Head of caudate nucleus (tissue), 42 donors: ENCODE measurements at places on chromosomes 6 and 20.

DNA sequence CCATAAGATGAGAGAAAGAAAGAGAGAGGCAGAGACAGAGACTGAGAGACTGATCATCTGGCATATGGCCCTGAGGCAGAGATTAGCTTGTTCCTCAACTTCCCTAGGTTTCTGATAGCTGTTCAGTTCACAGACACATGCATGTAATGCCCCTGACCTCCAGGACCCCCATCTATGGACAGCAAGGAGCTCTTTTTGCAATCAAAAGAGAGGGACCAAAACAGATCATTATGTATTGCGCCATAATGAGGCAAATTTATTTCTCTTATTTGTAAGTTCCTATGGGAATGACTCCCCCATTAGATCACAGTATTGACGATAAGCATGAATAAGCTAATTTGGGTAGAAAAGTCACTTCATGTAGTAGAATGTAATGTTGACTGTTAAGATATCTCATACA, 25.6 kb downstream of the KCNQ5 start:
- DNase-seq: no peak

GRCh38 chr6:81761197-81761596, 8.7 kb upstream of the TENT5A start:
- no peak for DNase-seq

DNA sequence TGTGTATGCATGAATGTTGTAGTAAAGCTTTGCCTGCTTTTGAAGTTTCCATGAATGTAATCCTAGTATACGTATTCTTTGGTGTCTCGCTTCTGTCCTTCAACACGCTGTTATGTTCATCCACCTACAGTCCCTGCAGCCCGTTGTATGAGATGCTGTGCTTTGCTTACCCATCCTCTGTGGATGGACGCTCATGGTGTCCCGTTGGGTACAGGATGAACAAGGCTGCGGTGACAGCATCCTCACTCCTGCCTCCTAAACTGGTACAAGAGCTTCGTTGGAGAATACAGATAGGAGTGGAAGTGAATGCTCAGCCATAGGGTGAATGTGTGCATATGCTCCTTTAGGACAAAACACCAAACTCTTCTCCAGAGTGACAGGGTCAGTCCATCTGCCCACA, 366.2 kb downstream of the ZFAND3 start:
- DNase-seq: no peak

GRCh38 chr20:8808202-8808535, 260.7 kb upstream of the PLCB4 start:
- no peak for DNase-seq

DNA sequence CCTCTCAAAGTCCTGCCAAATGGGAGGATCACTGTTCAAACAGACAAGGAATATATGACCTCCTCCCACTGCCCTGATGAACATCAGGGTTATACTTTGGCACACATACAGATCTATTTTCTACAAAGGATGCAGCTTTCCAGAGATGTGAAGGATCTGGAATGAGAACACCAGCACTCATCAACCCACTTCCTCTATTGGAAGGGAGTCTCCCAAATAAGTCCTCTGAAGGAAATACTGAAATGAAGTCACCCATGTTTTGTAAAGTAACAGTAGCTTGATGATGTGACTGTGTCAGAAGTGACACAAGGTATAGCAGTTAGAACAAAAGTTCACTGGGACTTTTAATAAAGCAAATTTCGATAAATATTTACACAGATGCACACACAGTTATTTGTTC, 104.9 kb downstream of the OGFRL1 start:
- no peak for DNase-seq

DNA sequence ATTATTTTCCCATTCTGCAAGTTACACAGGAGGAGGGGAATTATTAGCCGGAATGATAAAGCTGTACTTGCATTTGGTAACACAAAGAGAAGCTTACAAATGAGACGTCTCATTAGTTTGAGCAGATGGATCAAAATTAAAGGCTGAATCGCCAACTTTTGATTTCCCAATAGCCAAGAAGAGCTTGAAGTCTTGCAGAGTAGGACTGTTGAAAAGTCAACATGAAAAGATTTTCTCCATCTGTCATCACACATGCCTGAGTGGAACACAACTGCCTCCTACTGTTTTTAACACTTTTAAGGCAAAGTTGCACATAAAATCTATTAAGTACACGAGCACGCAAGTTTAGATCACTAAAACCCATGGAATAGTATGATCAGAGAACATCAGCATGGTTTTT, 176.2 kb downstream of the ASCC3 start:
- no peak for DNase-seq
